ENCODE measurements at places on chromosomes 4 and X.

DNA sequence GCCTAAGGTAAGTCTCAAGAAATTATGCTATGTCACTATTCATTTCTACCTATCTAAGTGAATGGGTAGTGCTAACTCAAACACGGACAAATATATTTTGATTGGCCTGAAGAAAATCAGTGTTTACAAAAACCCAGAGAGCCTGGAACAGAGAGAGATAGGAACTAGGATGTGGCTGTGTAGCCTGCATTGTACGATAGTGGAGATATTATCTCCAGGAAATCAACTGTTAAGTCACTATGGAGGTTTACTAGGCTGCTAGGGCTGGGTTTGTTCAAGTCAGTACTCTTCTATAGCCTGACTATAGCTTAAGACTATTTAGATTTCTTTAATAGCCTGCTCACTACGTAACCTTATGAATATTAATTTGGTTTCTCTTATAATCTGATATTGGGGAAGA is 127.9 kb downstream of the TACR3 start:
- DNase-seq = no peak

GRCh38 chr4:153499005-153499404 is 32.8 kb downstream of the TMEM131L start:
- DNase-seq = no peak

- no peak for DNase-seq
These were observed 325.0 kb upstream of the HAND2 start for GRCh38 chr4:173855015-173855414.

- no peak for DNase-seq
These were observed 75.5 kb downstream of the MTMR1 start for GRCh38 chrX:150768580-150769190.

DNA sequence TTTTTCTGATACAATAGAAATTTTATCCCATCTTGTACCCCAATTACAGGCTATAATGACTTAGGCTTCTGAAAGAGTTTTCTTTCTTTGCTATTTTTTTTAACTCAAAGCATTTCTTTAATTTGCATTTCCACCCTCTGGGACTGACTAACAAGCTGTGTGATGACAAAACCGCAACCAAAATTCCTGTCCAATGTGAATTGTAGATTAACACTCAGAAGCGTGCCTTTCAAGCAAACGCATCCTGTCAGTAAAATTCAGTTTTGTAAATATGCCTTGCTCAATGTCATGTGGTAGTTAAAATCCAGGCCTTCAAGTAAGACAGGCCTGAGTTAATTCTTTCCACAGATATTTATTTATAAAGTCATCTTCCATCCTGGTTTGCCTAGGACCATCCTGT is 50.3 kb downstream of the STK32B start:
- DNase-seq = no peak

- DNase-seq = no peak
These were observed 56.3 kb downstream of the SHROOM2 start for GRCh38 chrX:9842541-9842940.

DNA sequence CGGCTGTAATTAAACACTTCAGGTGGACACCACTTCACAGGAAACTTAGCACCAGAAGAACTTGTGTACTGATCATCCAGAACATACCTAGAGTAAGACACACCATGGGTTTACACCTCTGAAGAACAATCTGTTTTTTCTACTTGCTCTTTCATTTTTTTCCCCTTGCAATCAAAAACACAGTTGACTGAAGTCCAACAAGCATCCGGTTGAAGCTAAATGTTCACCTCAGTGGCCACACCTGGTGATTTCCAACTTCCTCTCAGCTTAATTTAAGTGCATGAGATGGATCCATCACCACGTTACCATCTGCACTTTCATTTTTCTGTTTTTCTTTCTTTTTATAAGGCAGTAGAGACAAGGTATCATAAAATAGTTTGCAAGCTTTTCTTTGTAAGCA is 4.9 kb upstream of the TXK start:
- no peak for DNase-seq

Measured in NB4 (cell line).